Activated T-helper 17 cell treated with anti-CD3 and anti-CD28 coated beads, Interleukin-2, amount 50 U/mL, for 72 hours (primary cell): ENCODE measurements at places on chromosomes 3 and 15. TPM values are rescaled to one million over a fixed set of nuclear protein-coding genes. Genes with fewer than 3 reads are reported as not detected.

The CCR3 gene
- total RNA-seq = not detected

The MIX23 gene
- total RNA-seq = 59.7 TPM

The LRRC15 gene
- total RNA-seq = not detected

The NOP10 gene
- total RNA-seq = 210 TPM

The PRSS50 gene
- not detected for total RNA-seq

The RPL14 gene
- total RNA-seq = 3,227 TPM

The UACA gene
- total RNA-seq = 3.4 TPM

The SMAD6 gene
- 0.19 TPM for total RNA-seq

The ADAMTS17 gene
- total RNA-seq = 1.1 TPM

The METTL6 gene
- total RNA-seq = 16.5 TPM

The HCN4 gene
- not detected for total RNA-seq

The SLITRK3 gene
- total RNA-seq = not detected
